ENCODE measurements at places on chromosomes 2 and 18.

DNA sequence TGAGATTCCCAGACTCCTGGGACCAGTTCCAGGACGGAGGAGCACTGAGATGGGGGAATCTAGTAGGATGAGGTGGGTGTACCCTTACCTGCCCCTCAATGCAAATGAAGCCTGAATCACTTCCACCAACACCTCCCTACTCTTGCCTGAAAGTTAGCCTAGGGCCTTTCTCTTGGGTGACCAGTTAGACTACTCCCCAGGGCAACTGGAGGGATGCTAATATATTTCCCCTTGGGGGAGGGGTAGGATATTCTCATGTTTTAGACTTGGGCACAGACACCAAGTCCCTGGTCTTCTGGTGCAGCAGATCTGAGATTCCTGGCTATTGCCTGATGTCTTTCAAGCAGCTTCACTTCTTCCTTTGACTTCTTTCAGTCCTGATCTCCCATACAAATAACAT lies 334.5 kb downstream of the ALK start:
- DNase-seq: no peak

DNA sequence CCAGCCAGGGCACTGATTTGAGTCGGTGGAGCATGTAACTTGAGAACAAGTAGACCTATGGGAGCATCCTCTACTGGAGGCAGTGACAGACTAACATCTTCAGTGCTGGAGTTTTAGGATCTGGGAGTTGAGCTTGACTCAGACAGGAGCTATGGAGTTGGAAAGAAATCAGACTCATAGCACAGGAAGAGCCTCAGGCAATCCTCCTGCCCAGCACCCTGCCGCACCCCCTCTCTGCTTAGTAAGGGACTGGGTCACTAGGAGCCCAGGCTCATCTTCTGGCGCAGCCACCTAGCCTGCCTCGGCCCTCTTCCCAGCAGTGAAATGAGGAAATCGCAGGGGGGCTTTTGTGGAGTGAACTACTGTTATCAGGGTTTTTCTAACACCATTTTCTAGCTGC lies 3.6 kb downstream of the ARID5A start:
- no peak for DNase-seq

- DNase-seq: no peak
These were observed 13.0 kb upstream of the TET3 start for GRCh38 chr2:73971722-73972121.

GRCh38 chr2:200603972-200604371 lies 18.2 kb downstream of the AOX1 start:
- no peak for DNase-seq

GRCh38 chr2:101766337-101766736 lies 68.8 kb downstream of the MAP4K4 start:
- DNase-seq: no peak

DNA sequence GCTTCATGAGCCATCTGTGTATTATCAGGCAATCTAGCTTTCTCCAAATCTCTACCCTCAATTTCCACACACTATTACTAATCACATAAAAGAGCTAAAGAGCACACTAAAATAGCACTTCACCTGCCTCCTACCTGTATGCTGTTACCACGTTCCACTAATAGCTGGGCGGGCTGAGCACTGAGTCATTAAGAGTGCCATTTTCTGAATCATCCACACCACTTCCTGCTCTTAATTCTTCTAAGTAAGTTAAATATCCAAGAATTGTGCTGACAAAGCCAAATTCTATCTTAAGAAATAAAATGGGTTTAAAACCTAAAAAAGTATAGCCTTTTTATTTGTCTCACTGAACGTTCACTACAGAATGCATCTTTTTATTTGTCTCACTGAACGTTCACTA lies 35.7 kb downstream of the NOL10 start:
- no peak for DNase-seq

- DNase-seq: no peak
These were observed 267.3 kb upstream of the MC4R start for GRCh38 chr18:60639836-60640235.

DNA sequence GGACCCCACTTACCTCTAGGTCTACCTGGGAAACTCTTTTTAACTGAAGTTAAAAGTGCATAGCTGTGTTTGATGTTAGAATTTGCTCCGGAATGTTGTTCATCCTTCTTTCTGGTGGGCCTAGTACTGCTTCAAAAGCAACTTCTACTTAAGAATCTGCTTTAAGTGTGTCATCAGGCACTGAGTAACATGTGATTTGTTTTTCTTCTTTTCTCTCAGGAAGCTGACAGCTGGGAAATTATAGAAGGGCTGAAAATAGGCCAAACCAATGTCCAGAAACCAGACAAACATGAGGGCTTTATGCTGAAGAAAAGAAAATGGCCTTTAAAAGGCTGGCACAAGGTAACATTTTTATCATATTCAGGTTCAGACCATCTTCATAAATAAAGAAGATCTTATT lies 122.9 kb downstream of the PRKRA start:
- no peak for DNase-seq

- no peak for DNase-seq
These were observed 34.9 kb downstream of the CAVIN2 start for GRCh38 chr2:191811807-191812602.

- no peak for DNase-seq
These were observed 312.5 kb upstream of the HS6ST1 start for GRCh38 chr2:128630974-128631697.
